AG09309 (cell line): ENCODE measurements at places on chromosomes 16 and 17.

DNA sequence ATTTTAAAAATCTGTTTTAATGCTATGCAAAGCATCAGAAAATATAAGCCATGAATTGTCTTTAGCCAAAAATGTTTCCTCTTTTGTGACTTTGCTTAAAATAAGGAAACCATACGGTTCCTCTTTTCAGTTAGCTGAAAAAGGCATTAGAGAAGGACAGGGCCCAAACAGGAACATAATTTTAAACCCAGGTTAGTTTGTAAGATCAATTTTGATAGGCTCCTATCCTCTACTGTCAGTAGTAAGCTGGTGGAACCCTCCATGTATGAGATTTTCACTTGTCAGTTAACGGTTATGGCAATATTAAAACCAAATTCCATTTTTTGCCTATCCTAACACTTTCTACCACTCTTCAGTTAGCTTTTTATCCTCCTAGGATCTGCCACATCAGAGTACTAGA lies 4.3 kb downstream of the EVI2B start:
- no peak for DNase-seq

- DNase-seq = no peak
Measured at GRCh38 chr16:3400446-3400778, 392 bp downstream of the ZSCAN32 start.

GRCh38 chr17:8222380-8222629 lies 11.9 kb upstream of the AURKB start:
- no peak for DNase-seq

GRCh38 chr17:55783684-55784245 lies 32.9 kb downstream of the PCTP start:
- DNase-seq = peak; percentile 13

- DNase-seq = no peak
Measured at GRCh38 chr17:46817901-46818209, 637 bp downstream of the WNT3 start.

DNA sequence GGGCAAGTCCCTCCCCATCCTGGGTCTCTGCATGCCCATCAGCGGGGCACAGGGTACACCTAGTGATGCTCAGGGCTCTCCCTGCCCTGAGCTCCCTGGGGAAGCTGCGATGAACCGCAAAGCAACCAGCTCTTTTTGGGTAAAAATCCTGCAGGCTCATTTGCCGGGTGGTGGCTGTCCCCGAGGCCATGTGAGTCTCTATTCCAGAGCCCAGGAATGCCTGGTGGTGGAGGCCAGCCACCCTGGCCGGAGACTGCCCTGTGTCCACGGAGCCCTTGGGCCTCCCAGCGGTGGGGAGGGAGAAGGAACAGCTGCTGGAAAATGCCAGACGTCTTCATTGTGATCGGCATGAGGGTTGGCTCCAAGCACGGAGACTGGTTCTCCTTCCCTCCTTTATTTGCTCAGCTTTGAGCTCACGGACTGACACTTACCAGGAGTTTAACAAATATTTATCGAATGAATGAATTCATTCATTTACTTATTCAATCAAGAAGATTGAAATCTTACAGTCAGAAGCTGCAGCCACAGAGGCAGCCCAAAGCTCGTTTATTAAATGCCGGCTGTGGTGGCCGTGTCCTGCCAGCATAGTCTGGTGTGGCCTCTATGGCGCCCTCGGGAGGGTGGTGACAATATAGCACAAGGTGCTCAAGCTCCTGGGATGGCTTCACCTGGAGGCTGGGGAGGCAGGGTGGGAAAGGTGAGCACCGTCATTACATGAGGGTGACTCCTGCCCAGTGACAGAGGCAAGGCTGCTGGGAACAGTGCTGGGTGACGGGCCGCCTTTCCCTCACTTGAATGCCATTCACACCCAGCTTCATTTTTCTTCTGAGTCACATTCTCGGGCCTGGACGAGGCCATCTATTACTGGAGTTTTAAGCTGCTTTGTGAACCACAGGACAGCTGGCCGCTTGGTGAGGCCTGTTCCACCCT lies 31.1 kb upstream of the JPH3 start:
- DNase-seq = no peak

DNA sequence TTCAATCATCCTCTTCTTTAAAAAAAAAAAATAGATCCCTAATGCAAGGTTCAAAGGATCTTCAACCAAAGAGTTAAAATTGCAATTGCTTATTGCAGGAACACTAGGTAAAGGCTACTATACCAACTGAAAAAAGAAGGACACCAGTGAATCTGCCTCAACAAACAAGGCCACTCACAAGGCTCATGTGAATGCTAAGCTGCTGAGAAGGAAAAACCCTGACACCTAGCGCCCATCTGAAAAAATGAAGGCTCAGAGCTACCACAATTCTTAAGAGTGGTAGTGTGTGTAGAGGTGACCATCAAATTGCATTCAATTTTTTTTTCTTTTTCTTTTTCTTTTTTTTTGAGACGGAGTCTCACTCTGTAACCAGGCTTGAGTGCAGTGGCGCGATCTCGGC lies 201.6 kb upstream of the C17orf78 start:
- no peak for DNase-seq

GRCh38 chr17:47806026-47806912 lies 15.3 kb downstream of the OSBPL7 start:
- DNase-seq = no peak

- no peak for DNase-seq
Measured at GRCh38 chr17:1730326-1731193, 6.1 kb downstream of the WDR81 start.

DNA sequence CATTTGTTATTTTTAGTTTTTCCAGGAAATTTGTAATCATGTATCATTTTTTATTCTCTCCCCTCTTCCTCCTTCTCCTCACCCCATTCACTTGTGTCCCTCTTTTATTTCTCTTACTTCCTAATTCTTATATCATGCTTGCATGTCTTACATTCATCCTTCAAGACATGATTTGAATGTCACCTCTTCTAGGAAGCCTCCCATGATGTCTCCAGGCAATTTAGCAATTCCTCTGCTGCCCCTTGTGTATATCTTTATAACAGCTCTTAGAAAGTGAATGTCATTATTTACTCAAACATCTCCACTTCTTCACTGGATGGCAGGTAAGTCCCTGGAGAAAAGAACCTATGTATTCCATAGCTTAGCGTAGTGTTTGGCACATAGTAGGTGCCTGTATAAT lies 7.8 kb downstream of the HNF1B start:
- no peak for DNase-seq

- no peak for DNase-seq
Measured at GRCh38 chr17:82127704-82128103, 29.7 kb upstream of the FASN start.

GRCh38 chr16:54926166-54926838 lies 4.4 kb upstream of the IRX5 start:
- DNase-seq = peak; percentile 33

DNA sequence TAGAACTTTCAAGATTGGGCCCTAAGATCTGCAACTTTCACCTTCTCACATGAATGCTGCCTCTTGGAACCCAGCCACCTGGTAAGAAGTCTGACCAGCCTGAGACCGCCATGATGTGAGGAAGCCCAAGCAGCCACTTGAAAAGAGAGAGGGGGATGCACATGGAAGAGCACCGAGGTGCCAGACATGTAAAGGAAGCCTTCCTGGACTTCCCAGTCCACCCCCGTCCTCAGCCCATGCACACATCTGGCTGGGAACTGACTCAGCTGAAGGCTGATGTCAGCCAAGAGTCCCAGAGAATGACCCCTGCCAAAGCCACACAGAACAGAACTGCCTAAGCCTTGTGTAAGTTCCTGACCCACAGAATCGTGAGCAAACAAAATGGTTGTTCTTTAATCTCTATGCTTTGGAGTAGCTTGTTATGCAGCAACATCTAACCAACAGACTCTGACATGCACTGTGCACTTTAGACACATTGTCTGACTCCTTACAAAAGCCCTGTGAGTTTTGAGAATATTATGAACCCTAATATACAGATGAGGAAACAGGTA lies 86.7 kb downstream of the RMI2 start:
- DNase-seq = no peak

DNA sequence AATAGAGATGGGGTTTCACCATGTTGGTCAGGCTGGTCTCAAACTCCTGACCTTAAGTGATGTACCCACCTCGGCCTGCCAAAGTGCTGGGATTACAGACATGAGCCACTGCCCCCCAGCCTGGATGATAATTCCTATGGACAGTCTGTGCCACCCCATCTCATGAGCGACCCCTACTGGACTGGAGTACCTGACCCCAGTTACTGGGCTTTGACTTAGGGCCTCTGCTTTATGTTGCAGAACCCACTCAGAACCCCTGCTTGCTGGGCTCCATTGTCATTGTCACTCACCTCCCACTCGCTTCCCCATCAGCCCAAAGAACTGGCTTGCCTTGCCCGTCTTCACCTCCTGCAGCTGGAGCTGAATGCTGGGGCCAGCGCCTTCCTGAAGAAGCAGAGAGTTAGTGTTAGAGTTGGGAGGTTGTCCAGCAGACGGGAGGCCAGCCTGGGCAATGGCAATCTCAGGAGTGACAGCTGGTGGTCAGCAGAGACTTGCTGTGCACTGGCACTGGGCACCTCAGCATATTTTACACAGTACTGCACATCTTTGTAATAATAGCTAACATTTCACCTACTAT lies 4.0 kb downstream of the TAC4 start:
- no peak for DNase-seq

GRCh38 chr17:31433811-31434726 lies 42.6 kb downstream of the RAB11FIP4 start:
- no peak for DNase-seq

DNA sequence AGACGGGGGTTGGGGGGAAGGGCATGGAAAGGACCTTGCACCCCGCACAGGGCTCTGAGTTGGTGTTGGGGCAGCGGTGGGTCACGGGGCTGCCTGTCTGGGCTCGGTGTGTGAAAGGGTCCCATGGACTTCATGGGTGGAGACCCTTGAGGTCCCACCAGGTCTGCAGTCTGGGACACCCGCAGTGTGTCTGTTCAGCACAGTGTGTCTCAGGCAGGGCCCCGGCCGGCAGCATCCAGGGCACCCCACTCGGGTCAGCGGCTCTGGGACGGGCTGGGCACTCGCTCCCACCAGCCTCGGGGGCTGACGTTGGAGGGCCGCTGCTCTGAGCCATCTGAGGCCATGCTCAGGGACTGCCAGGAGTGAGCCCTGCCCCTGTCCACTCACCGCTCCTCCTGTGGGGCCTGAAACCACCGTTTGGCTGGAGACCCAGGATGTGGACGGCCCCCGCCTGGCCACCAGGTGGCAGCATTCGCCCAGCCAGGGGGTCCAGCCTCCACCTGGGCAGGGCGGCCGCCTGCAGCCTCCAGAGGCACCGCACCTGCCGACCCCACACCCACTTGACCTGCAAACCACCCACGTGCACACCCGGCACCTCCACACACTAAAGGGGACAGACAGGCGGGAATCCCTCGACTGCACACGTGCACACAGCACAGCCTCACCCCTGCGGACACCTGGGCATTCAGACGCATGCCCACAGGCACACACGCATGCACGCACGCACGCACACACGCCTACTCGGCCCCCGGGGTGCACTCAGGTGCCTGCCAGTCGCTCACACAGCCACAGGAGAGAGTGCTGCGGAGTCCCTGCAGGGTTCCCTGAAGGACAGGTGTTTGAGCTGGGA lies 10.1 kb upstream of the ZFPM1 start:
- no peak for DNase-seq

- no peak for DNase-seq
Measured at GRCh38 chr16:48318630-48319029, 66.6 kb downstream of the SIAH1 start.

DNA sequence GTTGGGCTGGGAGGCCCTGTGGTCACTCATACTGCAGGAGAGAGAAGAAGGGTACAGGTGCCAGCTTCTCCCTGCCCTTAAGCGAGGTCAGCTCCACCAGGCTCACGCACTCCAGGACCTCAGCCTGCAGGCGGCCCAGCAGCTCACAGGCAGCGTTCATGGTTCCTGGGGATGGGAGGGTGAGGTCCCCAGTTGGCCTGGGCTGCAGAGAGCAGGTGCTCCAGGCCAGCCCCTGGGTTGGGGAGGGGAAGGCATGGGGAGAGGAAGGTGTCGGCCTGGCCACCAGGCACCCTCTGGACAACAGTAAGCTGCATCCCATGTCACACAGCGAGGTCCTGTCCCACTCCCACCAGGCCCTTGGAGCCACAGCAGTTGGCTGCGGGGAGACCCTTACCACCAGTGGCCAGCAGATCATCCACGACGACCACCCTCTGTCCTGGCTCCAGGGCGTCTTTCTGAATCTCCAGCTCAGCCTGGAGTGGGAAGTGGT lies 2.0 kb downstream of the APRT start:
- DNase-seq = no peak

DNA sequence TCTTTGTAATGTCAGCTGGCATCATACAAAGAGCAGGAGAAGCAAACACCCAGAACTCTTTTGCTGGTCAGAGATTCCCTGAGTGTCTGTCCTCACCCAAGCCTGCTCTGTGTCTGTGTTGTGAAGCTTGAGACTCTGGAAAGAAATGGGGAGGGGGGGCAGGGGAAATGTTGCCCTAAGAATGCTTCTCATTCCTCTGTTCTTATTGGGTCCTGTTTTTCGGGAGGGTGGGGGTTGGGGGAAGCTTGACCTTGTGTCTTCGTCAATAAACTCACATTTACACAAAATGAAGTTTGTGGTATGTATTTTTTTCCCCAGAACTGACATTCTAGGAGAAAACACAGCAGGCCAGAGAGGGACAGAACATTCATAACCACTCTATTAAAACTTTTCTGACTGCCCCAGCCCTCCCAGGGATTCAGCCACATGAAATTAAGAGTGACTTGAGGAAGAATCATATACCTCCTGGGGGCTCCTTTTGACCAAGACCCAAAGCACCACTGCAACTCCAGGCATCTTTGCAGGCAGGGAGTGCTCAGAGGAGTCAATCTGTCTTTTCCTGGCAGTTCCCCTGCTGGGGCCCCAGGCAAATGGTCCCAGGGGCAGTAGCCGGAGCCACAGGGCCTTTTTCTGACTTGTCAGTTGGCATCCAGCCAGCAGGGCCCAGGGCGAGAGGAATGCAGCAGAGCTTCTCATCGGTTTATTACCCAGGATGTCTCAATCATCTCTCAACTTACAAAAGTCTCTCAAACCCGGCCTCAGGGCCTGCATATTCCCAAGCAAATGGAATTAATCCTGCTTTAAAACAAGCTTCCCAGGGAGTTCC lies 5.1 kb upstream of the RASL10B start:
- peak; percentile 91 for DNase-seq

DNA sequence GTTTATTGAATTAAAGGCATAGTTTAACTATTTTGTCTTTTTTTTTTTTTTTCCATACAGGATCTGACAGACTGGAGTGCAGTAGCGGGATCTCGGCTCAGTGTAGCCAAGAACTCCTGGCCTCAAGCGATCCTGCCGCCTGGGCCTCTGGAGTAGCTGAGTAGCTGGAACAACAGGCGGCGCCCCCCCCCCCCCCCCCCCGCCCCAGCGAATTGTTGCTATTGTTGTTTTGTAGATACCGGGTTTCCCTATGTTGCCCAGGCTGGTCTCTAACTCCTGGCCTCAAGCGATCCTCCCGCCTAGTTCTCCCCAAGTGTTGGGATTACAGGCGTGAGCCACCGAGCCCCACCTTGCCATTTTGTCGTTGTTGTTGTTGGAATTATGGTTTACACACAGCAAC lies 1.3 kb upstream of the CENPV start:
- no peak for DNase-seq
